NCI-H748 treated with DMSO at 0.1 percent for 48 hours (cell line): ENCODE measurements at places on chromosomes 4 and X.

- no peak for DNase-seq
These were observed 13.9 kb downstream of the CDS1 start for GRCh38 chr4:84596826-84597225.

DNA sequence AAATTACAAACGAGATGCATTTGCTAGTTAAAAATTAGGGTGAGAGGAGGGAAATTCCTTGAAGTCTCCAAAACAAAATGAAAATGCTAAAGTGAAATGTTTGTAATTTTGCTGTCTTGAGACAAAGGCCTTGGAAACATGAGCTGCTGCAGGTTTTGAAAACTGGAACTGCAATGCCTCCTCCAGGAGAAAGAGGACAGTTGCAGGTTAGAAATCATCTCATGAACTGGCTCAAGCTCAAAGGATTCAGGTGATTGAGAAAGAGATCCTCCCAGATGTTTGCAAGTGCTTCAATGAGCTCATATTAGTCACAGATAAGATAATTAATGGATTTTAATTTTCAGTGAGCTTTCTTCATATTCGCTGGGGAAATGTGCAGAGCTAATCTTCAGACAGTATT is 32.4 kb downstream of the SMPX start:
- DNase-seq: peak; percentile 8

DNA sequence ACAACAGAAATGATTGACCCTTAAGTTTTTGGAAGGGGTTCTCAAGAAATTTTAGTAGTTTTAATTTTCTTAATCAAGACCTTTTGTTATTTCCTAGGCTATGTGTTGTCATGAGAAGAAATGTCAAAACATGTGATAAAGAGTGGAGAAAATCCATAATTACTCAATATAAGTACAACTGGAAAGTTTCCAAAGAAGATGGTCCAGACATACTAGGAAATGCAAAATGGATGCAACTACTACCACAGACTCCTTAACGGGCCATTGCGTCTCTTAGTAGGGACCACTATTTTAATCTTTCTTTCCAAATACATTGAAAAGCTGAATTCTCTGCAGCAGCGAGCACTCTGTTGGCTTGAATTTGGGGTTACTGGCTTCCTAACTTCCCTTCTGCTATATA is 148.8 kb downstream of the NWD2 start:
- no peak for DNase-seq

GRCh38 chr4:140158365-140159030 is 4.5 kb upstream of the MAML3 start:
- no peak for DNase-seq

DNA sequence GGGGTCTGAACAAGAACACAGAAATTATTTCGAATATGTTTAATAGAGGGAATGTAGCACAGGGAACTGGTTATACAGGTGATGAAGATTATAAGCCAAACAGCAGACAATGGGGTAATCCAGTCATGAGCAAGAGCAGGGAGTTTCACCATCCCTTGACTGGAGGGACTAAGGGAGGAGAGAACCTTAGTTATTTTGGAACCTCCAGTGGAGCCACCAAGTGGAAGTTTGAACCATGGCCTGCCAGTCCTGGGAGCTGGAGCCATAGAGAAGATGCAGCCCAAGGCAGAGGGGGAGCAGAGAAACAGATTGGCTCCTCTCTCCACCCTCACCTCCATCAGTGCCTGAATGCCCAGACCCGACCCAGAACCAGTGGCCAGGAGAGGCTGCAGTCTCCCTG is 264.6 kb upstream of the RASGEF1B start:
- no peak for DNase-seq

GRCh38 chrX:54482839-54483593 is 13.0 kb downstream of the FGD1 start:
- no peak for DNase-seq

GRCh38 chr4:71229477-71230270 is 109.1 kb upstream of the SLC4A4 start:
- DNase-seq: peak; percentile 1
